ENCODE measurements at places on chromosomes 1 and 21.
A peak's percentile ranks its signal among the peaks of the same experiment; 100 is the strongest.

DNA sequence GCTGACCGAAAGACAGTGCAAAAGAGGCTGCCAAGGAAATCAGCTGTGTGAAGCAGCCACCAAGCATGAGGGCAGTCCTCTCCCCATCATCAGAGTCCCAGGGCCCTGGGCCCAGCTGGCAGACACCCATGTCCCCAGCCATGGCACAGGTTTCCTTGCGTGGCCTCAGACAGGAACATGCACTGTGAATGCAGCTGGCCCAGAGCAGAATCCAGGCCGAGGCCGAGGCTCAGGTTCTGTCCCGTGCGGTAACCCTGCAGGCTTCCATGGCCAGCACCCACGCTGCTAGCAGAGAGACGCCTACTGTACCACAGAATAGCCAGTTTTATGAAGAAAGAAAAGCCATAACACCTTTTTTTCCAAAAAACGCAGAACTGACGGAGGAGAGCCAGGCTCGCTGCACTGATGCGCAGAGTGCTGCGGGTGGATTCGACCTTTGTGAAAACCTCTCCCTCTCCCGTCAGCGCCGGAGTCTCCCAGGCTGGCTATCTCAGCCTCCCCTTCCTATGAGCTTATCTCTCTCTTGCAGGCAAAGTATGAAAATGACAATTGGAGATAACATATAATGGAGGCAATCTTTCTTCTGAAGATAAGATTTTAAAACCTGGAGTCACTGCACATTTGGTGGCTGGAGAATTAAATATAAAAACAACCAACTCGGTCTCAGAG lies 106.6 kb downstream of the NPHP4 start:
- DNase-seq, result no peak

DNA sequence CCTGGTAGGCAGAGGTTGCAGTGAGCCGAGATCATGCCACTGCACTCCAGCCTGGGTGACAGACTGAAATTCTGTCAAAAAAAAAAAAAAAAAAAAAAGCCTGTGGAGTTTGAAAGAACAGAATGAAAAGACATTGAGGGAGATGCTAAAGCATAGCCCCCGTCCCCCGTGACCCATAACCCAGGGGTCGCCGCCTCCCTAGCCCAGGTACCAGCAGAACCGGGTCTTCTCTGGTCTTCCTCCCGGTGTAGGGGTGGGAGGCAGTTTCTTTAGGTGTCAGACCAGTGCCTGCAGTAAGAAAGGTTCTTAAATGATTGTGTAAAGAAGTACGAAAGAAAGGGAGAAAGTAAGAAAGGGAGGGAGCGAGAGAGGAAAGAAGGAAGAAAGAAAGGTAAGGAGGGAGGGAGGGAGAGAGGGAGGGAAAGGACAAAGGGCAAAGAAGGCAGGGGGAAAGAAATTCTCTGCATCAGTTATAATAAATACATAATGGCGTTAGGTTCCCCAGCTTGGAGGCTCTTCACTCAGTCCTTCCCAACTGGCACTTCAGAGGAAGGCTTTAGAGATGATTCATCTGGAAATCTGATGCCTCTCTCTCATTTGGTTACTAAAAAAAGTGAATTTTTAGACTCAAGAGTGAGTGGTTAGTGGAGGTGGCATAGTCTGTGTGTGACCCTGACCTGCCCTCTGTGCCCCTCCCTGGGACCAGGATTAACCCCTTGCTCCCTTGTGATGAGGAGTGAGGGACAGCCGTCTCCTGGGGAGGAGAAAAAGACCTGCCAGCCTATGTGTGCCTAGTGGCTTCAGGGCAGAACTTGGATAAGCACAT lies 1.1 kb downstream of the IL24 start:
- no peak for DNase-seq

GRCh38 chr1:240138867-240139266 lies 47.2 kb downstream of the FMN2 start:
- no peak for DNase-seq

DNA sequence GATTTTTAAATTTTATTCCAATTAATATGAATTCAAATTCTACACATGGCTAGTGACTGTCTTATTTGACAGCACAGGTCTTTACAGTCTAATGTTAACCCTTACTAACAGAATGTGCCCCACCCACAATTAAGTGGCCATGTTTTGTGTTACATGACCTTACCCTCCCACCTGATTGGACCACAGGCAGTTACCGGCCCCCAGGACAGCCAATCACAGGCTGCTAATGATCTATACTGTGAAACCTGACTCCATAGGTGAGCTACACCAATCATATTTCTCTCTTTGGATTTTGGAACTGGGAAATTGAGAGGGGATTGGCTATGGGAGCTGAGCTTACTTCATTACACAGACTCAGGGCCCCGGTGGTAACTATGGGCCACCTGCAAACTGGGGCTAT lies 27.5 kb downstream of the ZP4 start:
- no peak for DNase-seq

- DNase-seq, result no peak
Measured at GRCh38 chr1:70411360-70411844, 334 bp downstream of the CTH start.

DNA sequence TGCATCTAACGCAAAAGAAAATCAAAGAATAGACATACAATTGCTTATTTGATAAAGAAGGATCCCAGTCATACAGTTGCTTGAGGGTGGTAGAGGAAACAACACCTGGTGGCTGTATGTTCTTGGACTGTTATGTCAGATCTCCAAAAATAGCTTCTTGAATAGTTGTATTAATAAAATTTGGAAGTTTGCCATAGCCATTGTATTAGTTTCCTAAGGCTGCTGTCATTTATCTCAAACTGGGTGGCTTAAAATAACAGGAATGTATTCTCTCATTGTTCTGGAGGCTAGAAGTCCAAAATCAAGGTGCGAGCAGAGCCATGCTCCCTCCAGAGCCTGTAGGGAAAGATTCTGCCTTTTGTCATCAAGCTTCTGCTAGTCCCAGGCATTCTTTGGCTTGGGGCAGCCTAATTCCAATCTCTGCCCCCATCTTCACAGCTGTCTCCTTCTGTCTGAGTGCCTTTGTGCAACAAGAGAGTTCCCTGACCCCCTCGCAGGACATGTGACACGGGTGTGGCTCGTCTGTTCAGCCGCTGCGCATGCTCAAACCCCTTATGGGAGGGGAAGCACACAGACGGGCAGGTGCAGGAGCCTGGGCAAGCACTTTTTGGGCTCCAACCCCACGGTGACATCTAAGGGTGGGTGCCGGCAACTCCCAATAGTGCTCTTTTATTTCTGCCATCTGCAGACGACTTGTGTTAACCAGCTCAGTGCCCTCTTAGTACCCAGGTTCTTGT lies 21.7 kb upstream of the GRIK1 start:
- no peak for DNase-seq

DNA sequence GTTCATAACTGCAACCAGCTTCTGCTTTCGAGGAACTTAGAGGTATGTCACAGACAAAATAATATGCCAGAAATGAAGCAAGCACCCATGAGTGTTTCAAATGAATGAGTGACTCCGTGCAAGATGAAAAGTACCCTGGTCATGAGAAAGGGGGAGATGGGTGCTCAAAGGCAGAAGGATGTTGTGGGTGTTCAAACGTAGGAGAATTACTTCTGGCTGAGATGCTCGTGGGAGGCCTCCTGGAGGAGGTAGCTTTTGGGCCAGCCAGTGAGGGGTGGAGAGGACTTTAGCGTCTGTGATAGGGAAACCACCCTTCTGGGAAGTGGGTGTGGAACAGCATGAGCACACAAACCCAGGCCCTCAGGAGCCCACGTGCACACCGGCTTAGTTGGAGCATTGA lies 113.8 kb downstream of the SYF2 start:
- DNase-seq, result no peak

- DNase-seq, result no peak
Measured at GRCh38 chr1:104780470-104781078, 1030.9 kb downstream of the AMY1C start.

GRCh38 chr1:4655674-4656532 lies 1.5 kb downstream of the AJAP1 start:
- DNase-seq, result peak; percentile 46

DNA sequence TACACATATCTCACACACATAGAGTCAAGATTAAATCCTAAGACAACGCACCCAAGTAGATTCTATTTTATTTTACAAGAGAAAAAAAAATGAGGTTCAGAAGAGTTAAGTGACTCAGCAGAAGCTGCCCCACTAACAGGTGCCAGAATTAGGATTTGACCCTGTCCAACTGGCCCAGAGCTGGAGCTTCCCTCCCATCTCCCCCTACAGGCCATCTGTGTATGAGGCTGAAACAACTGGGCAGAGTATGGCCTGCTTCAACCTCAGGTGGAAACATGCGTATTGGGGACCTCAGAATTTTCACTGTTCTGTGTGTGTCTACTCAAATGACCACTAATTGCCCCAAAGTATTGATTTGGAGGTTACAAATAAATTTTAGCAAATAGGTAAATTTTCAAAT lies 29.9 kb downstream of the PSMG1 start:
- no peak for DNase-seq

GRCh38 chr1:5253036-5253435 lies 598.6 kb downstream of the AJAP1 start:
- DNase-seq, result no peak

DNA sequence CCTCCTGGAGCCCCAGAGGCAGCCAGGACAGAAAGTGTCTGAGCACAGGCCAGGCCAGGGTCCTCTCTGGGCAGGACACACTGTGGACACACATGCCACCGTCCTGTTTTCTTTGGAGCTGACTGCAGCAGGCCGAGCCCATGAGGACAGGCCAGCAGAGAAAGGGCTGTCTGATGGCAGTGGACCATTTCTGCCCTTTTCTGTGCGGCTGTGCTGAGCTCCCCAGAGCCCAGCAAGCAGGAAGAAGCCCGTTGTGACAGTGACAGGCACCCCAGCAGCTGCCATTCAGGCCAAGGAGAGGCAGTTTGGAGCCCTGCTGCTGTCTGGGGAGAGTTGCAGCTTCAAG lies 115.8 kb upstream of the ARHGEF16 start:
- no peak for DNase-seq

DNA sequence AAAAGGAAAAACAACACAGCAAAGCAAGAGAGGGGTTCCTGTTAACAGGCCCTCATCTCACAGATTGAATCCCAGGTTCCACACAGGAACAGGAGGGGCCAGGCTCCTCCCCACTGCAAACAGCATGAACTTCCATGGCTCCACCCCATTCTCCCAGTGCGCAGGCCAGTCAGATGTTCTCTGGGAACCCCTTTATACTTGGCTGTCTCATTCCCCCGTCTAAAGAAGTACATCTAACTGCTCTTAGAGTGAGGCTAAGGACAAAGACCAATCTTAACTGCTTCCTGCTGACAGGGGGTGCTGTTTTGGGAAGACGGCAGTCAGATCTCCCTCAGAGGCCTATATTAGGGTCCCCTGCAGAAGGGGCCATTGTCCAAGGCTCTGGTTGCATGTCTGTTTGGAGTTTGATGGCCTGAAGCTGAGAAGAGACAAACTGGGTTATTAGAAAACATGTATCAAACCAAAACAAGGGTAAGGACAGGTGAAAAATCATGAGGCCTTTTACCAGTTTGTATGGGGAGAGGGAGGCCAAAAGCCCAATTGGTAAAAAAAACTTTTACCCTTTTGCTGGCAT lies 10.5 kb upstream of the NASP start:
- no peak for DNase-seq

DNA sequence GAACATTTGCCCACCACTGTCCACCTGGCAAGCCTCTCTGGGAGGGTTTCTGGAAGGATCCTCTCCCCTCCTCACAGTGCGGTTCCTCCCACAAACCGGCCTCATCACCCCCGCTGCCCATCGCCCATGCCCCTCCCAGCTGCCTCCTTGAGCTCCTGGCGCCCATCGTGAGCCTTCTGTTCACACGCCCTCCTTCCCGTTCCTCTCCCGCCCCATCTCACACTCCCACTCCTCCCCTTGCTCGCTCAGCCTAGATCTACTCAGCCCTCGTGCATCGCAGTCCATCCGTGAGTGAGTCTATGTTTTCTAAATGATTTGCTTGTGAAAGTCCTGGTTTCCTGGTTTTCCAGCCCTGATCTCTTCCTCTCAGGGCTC lies 119.1 kb upstream of the C1orf174 start:
- no peak for DNase-seq

GRCh38 chr1:10401281-10401680 lies 2.4 kb downstream of the PGD start:
- no peak for DNase-seq

- no peak for DNase-seq
Measured at GRCh38 chr21:14686466-14687267, 140.6 kb upstream of the SAMSN1 start.

- no peak for DNase-seq
Measured at GRCh38 chr1:43427941-43428340, 25.8 kb downstream of the HYI start.

DNA sequence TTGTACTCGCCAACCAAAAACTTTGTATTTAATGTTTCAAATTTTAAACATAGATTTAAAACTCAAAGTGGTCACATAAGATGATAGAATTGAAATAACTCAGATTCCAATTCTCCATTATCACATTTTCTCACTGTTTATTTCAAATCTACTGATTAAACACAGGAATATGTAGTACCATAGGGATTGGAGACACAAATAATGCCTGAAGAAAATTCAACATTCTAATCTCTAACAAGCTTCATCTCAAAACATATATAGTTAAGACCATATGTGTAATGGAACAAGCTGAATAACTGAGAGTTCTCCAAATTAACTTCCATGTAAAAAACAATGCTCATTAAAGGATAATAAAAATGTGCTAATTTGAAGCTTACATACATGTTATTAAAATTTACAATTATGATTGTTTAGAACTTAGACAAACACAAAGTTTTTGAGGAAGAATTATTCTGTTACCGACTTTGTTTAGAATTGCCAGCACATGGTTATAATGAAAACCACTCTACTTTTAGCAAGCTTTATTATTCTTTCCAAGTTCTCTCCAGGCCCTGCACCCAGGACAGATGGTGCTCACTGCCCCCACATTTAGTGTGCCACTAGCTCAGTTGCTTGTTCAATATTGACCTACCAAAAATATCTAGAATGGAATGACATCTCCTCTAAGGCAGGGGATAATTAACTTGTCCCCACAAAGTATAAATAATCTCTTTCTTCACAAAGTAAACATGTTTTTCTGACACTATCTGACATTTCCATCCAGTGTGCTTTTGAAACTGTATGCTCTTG lies 467.2 kb downstream of the TTLL7 start:
- no peak for DNase-seq

GRCh38 chr1:230923176-230923575 lies 54.9 kb upstream of the C1orf198 start:
- no peak for DNase-seq

DNA sequence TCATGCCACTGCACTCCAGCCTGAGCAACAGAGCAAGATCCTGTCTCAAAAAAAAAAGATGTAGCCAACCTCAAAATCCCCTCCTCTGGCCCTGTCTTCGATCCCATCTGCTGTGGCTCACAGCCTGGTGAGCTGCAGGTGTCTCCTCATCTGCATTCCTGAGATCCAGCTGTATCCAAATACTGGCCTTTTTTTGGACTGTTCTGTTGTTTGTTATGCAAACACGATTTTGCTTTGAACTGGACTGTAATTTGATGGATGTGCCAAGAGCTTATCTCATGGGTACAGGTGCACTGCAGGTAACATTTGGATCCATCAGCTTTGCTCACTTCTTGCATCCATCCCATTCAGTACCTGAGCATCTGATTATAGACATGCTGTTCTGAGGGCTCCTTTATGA lies 14.1 kb upstream of the FAM43B start:
- no peak for DNase-seq
